ENCODE measurements at places on chromosomes 1 and 21.

- no peak for DNase-seq
Measured at GRCh38 chr1:17828991-17829390, 73.9 kb downstream of the ACTL8 start.

GRCh38 chr1:151828921-151829320, 2.7 kb downstream of the RORC start:
- DNase-seq, result no peak

DNA sequence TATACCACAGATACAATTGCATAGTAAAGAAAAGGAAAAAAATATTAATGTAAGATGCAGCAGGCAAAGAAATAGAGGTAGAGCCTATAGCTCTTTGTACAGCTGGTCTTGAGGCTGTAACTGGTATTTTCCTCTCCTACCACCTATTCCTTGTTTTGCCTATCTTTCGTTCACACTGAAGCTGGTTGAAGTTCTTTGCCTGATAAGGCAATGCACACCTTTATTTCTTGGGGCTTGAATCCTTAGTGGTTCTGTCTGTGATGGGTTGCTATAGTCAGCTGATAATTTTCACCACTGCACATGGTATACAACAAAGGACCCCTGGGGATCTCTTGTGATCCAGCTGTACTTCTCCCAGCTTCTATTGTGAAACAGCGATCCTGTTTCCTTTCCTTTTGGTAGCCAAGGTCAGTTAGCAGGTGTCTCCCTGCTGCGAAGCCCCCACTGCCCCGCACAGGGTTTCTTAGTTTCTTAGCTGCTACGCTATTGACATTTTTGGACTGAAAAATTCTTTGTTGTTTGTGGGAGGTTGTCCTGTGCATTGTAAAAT, 9.9 kb upstream of the TSNAX start:
- no peak for DNase-seq

- no peak for DNase-seq
Measured at GRCh38 chr1:179195376-179195775, 34.1 kb downstream of the ABL2 start.

GRCh38 chr1:81042225-81042624, 758.5 kb upstream of the ADGRL2 start:
- no peak for DNase-seq

DNA sequence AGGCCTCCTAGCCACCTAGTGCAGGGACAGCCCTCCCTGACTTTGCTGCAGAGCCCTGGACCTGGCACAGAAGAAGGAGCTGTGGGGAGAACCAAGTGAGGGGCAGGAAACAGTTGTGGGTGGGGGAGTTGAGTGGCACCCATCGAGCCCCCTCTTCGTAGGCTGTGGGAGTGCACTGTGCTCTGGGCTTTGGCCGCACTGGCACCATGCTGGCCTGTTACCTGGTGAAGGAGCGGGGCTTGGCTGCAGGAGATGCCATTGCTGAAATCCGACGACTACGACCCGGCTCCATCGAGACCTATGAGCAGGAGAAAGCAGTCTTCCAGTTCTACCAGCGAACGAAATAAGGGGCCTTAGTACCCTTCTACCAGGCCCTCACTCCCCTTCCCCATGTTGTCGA, 1.2 kb downstream of the DUSP23 start:
- DNase-seq, result no peak

- DNase-seq, result no peak
Measured at GRCh38 chr1:53328541-53329499, 950 bp upstream of the LRP8 start.

All from hippocampal formation (tissue), 2 donors.